ENCODE measurements at places on chromosomes 13 and 19.

- DNase-seq, result no peak
These were observed 8.3 kb upstream of the ZNF14 start for GRCh38 chr19:19741184-19741583.

DNA sequence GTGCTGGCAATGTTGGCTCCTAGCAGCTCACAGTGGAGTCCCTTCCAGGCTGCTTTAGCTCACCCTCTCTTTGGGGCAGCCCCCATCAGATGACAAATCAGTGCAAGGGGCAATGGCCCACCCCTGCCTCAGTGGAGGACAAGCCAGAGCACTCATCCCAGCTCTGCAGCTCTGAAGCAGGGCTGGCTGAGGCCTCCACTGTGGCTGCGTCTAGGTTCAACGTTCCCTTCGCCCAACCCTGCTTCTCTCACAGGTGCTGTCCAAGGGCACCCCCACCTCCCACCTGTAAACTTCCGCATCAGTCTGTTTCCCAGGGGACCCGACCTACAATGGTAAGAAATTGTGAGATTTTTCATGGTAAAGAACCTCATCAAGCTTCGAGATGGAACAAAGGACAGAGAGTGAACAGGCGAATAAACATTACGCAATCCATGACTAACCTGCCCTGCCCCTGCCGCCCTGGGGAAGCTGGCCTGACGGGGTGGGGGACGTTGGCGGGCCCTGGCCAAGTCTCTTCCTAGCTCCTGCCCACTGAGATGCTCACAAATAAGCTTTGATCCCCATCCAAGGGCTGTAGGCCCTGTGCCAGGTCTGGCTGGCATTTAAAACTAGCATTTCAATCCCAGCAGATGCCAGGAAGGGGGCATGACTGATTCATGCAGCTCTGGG, 40.5 kb downstream of the DZIP1 start:
- no peak for DNase-seq

DNA sequence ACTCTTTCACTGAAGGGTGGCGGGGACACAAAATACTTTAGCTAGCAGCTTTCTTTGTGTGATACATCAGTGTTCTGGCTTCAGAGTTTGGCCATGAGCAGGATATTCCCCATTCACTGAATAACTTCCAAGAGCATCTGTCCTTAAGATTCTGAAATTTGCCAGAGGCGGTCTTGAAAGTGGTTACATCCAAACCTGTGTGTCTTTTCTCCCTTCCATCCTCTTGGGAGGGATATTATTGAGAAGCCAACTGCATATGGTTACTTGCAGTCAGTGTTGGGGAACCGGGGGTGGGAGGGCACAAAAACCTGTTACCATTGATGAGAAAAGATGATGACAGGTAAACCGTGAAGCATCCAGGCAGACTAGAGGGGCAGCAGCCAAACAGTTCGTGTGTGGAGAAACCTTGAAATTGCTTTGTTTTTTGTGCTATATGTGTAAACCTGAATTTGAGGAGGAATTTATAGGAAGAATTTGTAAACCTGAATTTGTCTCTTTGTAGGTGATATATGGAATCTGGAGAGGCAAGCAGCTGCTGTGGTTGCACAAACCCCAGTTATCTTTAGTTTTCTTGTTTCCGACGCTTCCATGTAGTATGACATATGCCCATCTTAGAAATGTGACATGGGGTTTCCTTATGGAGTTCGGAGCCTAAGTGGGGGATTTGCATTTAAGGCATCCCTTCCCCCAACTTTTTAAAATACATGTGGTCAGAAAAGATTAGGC, 104.8 kb downstream of the WDFY2 start:
- no peak for DNase-seq

- DNase-seq, result no peak
These were observed 843 bp downstream of the NR2F6 start for GRCh38 chr19:17244618-17245534.

- peak; percentile 90 for DNase-seq
These were observed 722 bp upstream of the ICAM1 start for GRCh38 chr19:10270180-10270615.

DNA sequence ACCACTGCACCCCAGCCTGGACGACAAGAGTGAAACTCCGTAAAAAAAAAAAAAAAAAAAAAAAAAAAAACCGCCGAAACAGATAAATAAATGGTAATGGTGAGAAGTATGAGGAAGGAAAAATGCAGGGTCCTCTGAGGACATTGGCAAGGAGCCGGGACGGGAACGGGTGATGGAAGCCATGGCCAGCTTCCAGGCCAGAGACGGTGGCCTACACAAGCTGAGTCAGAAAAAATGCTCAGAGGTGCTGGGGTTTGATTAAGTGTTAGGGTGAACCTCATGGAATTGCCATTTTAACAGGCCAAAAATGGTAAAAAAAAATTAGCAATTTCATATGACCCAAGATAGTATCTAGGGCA, 866 bp upstream of the ZSWIM4 start:
- DNase-seq, result no peak

DNA sequence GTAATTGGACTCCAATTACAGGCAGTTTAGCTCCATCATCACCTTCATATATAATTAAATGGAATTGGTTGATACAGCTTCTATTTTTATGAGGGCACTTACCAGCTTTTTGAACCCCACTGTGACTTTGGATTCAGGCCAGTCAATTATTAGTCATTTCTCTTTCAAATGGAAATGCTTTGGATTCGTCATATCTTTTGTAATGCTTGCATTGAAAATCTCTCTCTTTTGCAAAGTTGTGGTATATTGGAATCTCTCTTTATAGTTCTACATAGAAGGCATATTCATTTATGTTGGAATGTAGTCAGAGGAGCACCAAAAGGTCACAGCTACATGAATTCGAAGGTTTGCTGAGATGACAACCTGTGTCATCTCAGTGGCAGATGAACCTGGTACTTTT, 1074.3 kb upstream of the SLC10A2 start:
- DNase-seq, result no peak

- DNase-seq, result no peak
These were observed 34.8 kb downstream of the PCDH17 start for GRCh38 chr13:57666131-57666953.

DNA sequence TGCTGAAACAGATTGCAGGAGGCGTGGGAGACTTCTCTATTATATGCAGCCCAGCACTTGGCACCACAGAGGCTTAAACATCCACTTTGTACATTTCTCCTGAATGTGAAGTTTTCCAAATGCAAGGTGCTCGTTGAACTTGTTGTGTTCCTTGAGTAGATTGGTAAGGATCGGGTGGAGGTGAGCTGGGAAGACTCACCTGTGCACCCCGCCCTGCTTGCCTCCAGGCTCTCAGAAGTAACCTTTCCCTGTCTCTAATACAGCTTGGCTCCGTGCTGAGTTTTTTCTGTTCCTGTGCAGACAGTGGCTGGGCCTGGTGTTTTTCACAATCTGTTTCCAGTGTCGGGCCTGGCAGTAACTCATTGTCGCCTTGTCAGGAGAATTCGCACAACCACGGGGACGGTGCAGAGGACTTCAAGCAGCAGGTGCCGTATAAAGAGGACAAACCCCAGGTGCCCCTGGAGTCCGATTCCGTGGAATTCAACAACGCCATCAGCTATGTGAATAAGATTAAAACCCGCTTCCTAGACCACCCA, 12.3 kb downstream of the SIN3B start:
- DNase-seq, result no peak

- DNase-seq, result no peak
These were observed 114.3 kb downstream of the TEX26 start for GRCh38 chr13:31046711-31047279.

- DNase-seq, result no peak
These were observed 77.3 kb upstream of the SIAH3 start for GRCh38 chr13:45928843-45929242.

DNA sequence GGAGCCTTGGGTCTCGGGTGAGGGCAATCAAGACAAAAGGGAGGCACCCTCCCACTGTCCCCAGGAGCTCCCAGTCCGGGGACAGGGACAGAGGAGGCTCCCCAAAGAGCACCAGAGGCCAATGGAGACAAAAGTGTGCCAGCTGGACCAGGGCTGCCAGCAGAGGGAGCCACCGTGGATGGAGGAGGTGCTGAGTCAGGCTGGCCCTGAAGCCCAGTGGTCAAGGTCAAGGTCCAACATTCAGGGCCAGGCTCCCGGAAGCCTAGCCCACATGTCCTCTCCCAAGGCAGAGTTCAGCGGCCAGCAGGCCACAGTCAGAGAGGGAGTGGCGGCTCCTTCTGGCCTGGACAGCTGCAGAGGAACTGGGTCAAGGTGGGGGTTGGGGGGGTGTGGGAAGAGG, 8.4 kb downstream of the COL5A3 start:
- DNase-seq, result no peak

GRCh38 chr19:30529876-30530275, 157.7 kb downstream of the ZNF536 start:
- DNase-seq, result no peak

DNA sequence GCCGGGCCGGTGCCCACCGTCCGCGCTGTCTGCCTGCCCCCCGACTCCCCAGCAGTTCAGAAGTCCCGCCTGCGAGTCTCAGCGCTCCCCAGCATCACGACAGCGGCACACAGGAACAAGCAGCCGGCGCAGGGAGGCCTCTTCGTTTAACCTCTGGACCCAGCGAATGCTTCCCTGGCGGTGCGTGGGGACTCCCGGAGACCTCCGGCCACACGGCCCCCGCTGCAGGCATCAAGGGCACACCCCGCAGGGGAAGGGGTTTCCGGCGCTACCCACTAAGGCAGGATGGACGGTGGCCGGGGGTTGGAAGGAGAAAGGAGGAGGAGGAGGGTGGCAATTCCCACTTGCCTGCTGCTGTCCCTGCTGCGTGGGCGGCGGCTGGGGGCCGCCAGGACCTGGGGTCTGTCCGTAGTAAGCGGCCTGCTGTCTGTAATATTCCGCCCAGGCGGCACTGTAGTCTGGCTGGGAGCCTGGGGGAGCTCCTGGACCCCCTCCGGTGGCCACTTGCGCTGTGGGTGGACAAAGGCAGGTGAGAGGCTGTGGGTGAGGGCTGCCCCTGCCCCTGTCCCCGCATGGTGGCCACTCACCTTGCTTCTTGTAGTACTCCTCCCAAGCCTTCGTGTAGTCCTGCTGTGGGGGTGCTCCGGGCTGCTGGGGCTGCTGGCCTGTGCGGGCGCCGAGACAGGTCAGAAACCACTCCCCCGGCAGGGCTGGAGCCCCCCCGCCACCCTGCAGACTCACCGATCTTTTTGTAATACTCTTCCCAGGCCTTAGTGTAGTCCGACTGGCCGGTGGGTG, 9.6 kb downstream of the KHSRP start:
- no peak for DNase-seq

- no peak for DNase-seq
These were observed 50.4 kb downstream of the CBY2 start for GRCh38 chr13:45752510-45752909.

DNA sequence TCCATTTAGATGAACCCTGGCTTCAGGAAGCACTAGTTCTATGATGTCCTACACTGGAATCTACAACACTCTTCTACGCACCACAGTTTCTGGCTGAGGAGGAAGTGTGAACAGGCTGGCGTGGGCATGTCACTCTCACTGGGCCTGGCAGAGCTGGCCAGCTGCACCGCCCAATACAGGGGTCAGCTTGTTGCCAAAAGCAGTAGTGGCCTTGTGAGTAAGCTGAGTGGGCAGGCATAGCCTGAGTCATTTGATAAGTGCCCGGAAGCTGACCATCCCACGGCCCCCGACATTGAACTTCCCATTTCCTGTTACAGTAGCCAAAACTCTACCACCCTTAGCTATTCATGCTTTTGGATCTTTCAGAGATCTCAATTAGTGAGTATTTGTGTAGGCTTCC, 240.9 kb upstream of the SERP2 start:
- no peak for DNase-seq

- no peak for DNase-seq
These were observed 27.9 kb downstream of the C13orf46 start for GRCh38 chr13:113945857-113946408.

DNA sequence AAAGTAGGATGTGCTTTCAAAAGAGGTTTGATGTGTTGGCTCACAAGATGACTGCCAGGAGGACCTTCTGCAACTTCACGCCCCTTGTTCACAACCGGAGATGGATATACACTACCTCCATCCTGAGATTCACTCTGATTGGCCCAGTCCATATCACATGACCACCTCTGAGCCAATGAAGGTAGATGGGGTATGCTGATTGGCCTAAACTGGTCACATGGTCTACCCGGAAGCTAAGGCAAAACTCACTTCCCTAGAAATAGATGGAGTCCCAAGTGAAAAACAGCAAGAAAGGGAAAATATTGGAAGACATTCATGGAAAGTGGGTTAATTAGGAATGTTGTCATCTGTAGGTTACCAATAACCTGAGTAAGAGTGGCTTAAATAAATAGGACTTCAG, 119.7 kb upstream of the MRI1 start:
- DNase-seq, result no peak

- DNase-seq, result no peak
These were observed 557.0 kb downstream of the SLITRK1 start for GRCh38 chr13:83325125-83325853.

DNA sequence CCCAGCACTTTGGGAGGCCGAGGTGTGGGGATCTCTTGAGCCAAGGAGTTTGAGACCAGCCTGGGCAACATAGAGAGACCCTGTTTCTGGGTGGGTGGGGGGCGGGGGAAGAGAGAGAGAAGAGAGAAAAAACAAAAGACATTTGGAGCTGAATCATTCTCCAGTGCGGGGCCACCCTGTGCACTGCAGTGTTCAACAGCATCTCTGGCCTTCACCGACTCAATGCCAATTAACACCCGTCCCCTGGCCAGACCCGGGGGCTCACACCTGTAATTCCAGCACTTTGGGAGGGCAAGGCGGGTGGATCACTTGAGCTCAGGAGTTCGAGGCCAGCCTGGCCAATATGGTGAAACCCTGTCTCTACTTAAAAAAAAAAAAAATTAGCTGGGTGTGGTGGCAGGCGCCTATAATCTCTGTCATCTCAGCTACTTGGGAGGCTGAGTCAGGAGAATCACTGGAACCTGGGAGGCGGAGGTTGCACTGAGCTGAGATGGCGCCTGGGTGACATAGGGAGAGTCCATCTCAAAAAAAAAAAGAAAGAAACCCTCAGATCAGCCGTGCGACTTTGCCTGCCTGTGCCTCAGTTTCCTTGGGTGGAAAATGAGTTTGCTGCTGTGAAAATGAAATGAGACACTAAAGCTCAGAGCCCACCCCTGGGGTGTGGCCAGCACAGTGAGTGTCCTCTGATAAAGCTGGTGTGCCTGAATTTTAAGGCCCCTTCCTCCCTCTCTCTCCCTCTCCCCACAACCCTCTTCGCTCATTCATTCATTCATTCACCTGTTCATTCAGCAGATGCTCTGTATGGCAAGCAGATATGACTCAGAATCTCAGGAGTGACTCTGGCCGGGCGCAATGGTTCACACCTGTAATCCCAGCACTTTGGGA, 6.4 kb downstream of the KLF2 start:
- DNase-seq, result peak; percentile 16

GRCh38 chr13:27192973-27193372, 21.4 kb upstream of the USP12 start:
- no peak for DNase-seq

GRCh38 chr13:44746690-44747089, 170.6 kb upstream of the TSC22D1 start:
- DNase-seq, result no peak

- DNase-seq, result no peak
These were observed 39.8 kb downstream of the GPR180 start for GRCh38 chr13:94641409-94641941.

GRCh38 chr19:46118136-46118535, 6.4 kb downstream of the IGFL3 start:
- DNase-seq, result no peak

- DNase-seq, result no peak
These were observed 75.4 kb upstream of the NPAS1 start for GRCh38 chr19:46944123-46944748.

GRCh38 chr13:95115525-95115924, 185.7 kb downstream of the ABCC4 start:
- no peak for DNase-seq
